Placental pericyte (primary cell): ENCODE measurements at places on chromosomes 16 and 17. TPM values are rescaled to one million over a fixed set of nuclear protein-coding genes. Genes with fewer than 3 reads are reported as not detected.

Gene CACNA1H
- 0.66 and 2.4 TPM in 2 replicates for total RNA-seq

Gene CFAP97D1
- total RNA-seq = under 0.01 TPM in 1 of 2 replicates, not detected in the other

Gene IFT20
- total RNA-seq = 36.5 and 46.2 TPM in 2 replicates

Gene RAB34
- total RNA-seq = 200 and 222 TPM in 2 replicates

Gene SOCS3
- 38.3 and 66.0 TPM in 2 replicates for total RNA-seq

Gene MYH1
- not detected in 2 replicates for total RNA-seq
